Activated CD4-positive, alpha-beta T cell treated with anti-CD3 and anti-CD28 coated beads for 36 hours (primary cell): ENCODE measurements at places on chromosomes 7 and 10. TPM values are rescaled to one million over a fixed set of nuclear protein-coding genes. Genes with fewer than 3 reads are reported as not detected.

GRCh38 chr7:97133159-97133558, 15.7 kb downstream of the SDHAF3 start:
- no peaks in the 10 kb centered on the region for H3K27me3 ChIP-seq
- H3K4me1 ChIP-seq = peaks cover 8% of the 10 kb centered on the region
- DNase-seq = no peak
- no peak overlapping the region for H3K27ac ChIP-seq
- no peak overlapping the region for H3K4me3 ChIP-seq

DNA sequence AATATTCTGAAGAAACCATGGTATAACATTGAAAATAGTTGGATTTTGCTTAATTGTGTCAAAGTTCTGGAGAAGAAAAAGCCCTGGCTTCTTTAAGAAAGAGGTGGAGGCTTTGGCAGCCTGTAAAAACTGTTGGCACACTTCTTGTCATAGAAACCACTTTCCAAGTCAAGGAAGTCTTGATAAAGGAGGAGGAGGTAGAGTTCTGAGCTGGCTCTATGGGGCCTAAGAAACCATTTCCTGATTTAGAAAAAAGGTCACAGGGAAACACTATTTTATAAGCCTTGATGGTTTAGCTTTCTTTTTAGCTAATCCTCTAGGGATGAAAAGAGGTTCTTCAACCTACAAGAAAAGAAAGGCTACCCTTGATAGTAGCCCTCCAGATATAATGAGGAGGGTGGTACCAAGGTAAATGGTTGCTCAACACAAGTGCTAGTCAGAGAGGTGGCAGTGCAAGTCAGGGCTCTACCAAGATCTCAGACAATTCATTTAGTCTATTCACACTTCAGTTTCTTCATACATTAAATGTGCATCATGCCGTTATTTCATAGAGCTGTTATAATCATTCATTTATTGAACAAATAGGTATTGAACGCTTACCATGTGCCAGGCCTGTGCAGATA, 346.9 kb downstream of the RNLS start:
- H3K4me3 ChIP-seq = no peak overlapping the region
- DNase-seq = no peak
- no peak overlapping the region for H3K27ac ChIP-seq
- no peaks in the 10 kb centered on the region for H3K36me3 ChIP-seq
- H3K27me3 ChIP-seq = no peaks in the 10 kb centered on the region
- H3K4me1 ChIP-seq = peaks cover 3% of the 10 kb centered on the region

GRCh38 chr7:67788669-67789068, 792.0 kb downstream of the TYW1 start:
- H3K36me3 ChIP-seq = no peaks in the 10 kb centered on the region
- no peaks in the 10 kb centered on the region for H3K27me3 ChIP-seq
- H3K27ac ChIP-seq = no peak overlapping the region
- no peak overlapping the region for H3K4me3 ChIP-seq
- H3K4me1 ChIP-seq = no peaks in the 10 kb centered on the region

- H3K4me1 ChIP-seq = peaks cover 7% of the 10 kb centered on the region
- no peaks in the 10 kb centered on the region for H3K36me3 ChIP-seq
- H3K27me3 ChIP-seq = peaks cover 3% of the 10 kb centered on the region
- no peak overlapping the region for H3K27ac ChIP-seq
These were observed 103.7 kb downstream of the HIP1 start for GRCh38 chr7:75635036-75635435.

DNA sequence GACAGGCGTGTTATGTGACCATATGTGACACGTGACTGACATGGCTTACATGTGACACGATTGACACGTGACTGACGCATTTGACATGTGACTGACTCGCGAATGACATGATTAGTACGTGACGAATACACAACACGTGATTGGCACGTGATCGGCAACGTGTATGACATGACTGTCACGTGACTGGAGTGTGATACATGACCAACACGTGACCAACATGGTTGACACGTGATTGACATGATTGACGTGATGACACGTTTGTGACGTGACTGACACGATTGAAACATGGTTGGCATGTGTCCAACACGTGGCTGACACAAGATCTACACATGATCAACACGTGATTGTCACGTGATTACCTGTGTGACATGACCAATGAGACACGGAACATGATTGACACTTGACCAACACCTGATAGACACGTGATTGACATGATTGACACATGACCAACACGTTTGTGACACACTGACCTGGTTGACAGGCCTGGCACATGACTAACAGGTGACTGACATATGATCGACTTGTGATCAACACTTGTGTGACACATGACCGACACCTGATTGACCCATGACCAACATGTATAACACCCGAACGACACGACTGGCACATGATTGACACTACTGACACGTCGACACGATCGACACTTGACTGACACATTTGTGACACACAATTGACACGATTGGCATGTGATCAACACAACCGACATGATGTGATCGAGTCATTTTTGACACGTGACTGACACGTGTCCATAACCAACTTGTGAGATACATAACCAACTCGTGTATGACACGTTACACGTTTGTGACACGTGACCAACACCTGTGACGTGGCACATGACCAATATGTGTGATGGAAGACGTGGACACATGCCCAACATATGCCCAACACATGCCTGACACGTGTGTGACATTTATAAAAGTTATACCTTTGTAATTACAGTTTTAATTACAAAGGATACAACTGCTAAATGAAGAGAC, 21.1 kb downstream of the CRPPA start:
- peaks cover 20% of the 10 kb centered on the region for H3K36me3 ChIP-seq
- H3K4me3 ChIP-seq = no peak overlapping the region
- H3K27ac ChIP-seq = no peak overlapping the region
- no peaks in the 10 kb centered on the region for H3K4me1 ChIP-seq

DNA sequence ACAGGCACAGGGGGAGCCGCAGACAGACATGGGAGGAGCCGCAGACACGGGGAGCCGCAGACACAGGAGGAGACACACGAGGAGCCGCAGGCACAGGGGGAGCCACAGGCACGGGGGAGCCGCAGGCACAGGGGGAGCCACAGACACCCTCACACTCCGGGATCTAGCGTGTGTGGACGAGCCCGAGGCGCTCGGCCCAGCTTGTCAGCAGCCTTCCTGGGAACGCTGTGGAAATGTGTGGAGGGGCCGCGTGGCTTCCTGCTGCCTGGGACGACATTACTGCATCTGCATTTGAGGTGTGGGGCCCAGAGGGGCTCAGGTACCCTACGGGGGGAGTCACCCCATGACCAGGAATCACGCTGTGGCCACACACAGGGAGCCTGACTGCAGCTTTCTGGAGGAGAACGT, 313.2 kb downstream of the PTPRN2 start:
- DNase-seq = no peak
- H3K27ac ChIP-seq = no peak overlapping the region
- no peaks in the 10 kb centered on the region for H3K36me3 ChIP-seq
- H3K27me3 ChIP-seq = no peaks in the 10 kb centered on the region
- no peaks in the 10 kb centered on the region for H3K4me1 ChIP-seq

- H3K4me3 ChIP-seq = no peak overlapping the region
- H3K4me1 ChIP-seq = no peaks in the 10 kb centered on the region
- no peaks in the 10 kb centered on the region for H3K27me3 ChIP-seq
- DNase-seq = no peak
- no peaks in the 10 kb centered on the region for H3K36me3 ChIP-seq
These were observed 85.1 kb downstream of the EEPD1 start for GRCh38 chr7:36238138-36238537.

DNA sequence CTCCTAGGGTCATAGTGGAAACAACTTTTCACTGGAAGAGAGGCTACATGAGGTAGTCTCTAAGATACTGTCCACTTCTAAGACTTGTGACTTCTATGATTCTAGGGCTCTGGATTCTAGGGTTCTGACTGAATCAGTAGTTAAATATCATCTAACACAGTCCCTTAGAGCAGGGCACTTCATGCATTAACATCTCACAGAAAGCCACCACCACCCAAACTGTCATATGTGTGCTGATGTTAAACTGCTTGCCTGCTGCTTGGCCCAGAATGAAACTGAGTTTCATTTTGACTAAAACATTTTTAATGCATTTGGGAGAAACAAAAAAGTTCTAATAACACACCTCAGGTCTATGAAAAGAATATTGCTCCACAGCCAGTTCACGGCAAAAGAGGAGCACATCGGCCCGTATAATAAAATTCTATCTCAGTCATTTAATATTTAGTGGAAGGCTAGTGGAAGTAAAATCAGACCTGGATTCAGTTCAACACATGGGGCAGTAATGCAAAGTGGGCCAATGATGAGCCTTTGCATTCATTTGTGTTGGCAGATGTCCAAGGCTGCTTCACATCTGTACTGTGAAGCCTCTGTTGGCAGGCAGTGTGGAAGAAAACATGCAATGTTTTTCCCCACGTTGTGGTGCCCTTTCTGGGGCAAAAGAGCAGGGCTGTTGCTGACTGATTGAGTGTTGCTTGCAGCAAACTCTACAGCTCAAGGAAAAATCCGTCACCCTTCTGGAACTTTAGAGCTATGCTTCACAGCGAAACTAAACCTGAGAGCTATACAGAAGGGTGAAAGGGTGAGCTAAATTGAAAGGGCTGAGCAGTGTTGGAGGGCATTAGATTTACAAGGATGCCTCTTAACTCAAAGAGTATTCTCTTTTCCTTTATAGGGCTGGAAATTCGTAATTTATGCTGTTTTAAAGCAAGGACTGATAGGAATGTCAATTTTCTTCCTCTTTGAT, 33.5 kb upstream of the AUTS2 start:
- no peaks in the 10 kb centered on the region for H3K4me1 ChIP-seq
- peaks cover 1% of the 10 kb centered on the region for H3K27me3 ChIP-seq
- no peak for DNase-seq

DNA sequence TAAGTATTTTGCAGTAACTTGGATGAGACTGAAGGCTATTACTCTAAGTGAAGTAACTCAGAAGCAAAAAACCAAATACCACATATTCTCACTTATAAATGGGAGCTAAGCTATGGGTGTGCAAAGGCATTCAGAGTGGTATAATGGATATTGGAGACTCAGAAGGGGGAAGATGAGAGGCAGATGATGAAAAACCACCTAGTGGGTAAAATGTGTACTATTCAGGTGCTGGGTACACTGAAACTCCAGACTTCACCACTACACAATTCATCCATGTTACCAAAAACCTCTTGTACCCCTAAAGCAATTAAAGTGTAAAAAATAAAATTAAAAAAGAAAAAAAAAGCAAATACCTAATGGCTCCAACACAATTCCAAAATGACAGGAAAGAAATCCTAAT, 351.7 kb downstream of the NXPH1 start:
- H3K4me3 ChIP-seq = no peak overlapping the region
- H3K27me3 ChIP-seq = no peaks in the 10 kb centered on the region
- no peak for DNase-seq
- no peaks in the 10 kb centered on the region for H3K4me1 ChIP-seq

GRCh38 chr7:144768633-144769032, 67.2 kb downstream of the TPK1 start:
- DNase-seq = no peak
- peaks cover 8% of the 10 kb centered on the region for H3K4me1 ChIP-seq
- no peaks in the 10 kb centered on the region for H3K27me3 ChIP-seq
- H3K36me3 ChIP-seq = peaks cover 4% of the 10 kb centered on the region

- H3K36me3 ChIP-seq = no peaks in the 10 kb centered on the region
- H3K27me3 ChIP-seq = no peaks in the 10 kb centered on the region
- no peak for DNase-seq
- no peak overlapping the region for H3K4me3 ChIP-seq
- no peak overlapping the region for H3K27ac ChIP-seq
These were observed 126.0 kb downstream of the ATRNL1 start for GRCh38 chr10:115219203-115219602.

GRCh38 chr10:129604333-129605032, 137.4 kb downstream of the MGMT start:
- no peaks in the 10 kb centered on the region for H3K4me1 ChIP-seq
- H3K27me3 ChIP-seq = no peaks in the 10 kb centered on the region
- H3K27ac ChIP-seq = no peak overlapping the region
- no peak for DNase-seq

GRCh38 chr7:39634478-39634805, 11.1 kb downstream of the RALA start:
- H3K27ac ChIP-seq = peak overlapping the region; percentile 84
- H3K4me3 ChIP-seq = no peak overlapping the region
- peaks cover 62% of the 10 kb centered on the region for H3K36me3 ChIP-seq
- DNase-seq = no peak
- no peaks in the 10 kb centered on the region for H3K27me3 ChIP-seq

GRCh38 chr10:1685699-1686490, 51.4 kb downstream of the ADARB2 start:
- H3K4me1 ChIP-seq = no peaks in the 10 kb centered on the region
- H3K4me3 ChIP-seq = no peak overlapping the region
- no peak for DNase-seq
- no peak overlapping the region for H3K27ac ChIP-seq

Gene TMEM243
- 44.1 TPM for total RNA-seq

Gene TMEM196
- not detected for total RNA-seq
